ENCODE measurements at places on chromosomes 13 and 19.

DNA sequence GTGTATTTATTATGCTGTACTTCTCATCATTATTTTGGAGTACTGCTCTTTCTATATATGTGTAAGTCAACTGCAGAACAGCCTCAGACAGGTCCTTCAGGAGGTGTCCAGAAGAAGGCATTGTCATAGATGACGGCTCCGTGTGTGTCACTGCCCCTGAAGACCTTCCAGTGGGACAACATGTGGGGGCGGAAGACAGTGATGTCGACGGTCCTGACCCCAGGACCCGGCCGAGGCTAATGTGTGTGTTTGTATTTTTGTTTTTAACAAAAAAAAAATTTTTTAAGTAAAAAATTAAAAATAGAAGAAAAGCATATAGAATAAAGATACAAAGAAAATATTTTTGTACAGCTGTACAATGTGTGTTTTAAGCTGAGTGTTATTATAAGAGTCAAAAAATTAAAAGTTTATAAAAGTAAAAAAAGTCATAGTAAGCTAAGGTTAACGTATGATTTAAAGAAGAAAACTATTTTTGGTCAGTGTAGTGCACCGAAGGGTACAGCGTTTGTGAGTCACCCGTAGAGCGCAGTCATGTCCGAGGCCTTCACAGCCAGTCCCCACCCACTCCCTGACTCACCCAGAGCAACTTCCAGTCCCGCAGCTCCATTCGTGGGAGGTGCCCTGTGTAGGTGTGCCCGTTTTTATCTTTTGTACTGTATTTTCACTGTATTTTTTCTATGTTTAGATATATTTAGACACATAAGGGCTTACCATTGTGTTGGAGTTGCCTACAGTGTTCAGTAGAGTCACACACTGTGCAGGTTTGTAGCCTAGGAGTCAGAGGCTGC, 42.2 kb upstream of the SPACA7 start:
- DNase-seq, result no peak

- DNase-seq, result no peak
Measured at GRCh38 chr19:37928527-37929286, 21.7 kb downstream of the SIPA1L3 start.

DNA sequence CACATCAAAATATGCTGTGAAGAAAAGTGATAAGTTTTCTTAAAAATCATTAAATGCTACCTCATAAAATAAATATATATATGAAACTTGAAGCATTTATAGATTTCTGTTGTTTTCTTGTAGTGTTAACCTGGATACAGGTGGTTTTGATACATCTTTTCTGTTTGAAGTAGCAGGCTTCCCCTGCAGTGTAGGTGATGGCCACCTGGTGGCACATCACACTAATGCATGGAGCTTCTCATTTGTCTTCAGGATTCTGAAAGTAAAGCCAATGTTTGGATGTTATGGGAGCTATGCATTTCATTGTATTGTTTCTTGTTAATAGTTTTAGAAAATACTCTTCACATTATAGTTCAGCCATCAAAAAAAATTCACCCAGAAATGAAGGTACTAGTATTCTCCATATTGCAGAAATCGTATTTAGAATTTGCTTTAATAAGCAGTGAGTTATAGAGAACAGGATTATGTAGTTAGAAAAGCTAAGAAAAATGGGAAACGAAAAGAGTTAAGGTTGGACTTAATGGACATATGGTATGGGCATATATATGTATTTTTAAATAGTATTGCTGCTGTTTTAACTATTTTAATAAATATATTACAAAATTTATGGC, 18.7 kb downstream of the GPR180 start:
- no peak for DNase-seq

- no peak for DNase-seq
Measured at GRCh38 chr13:51846756-51847155, 1.8 kb upstream of the TMEM272 start.

GRCh38 chr19:35842666-35843272, 9.5 kb downstream of the NPHS1 start:
- DNase-seq, result no peak

- no peak for DNase-seq
Measured at GRCh38 chr19:29596885-29597525, 9.1 kb upstream of the POP4 start.

- DNase-seq, result no peak
Measured at GRCh38 chr13:46008631-46009030, 43.9 kb downstream of the ZC3H13 start.

DNA sequence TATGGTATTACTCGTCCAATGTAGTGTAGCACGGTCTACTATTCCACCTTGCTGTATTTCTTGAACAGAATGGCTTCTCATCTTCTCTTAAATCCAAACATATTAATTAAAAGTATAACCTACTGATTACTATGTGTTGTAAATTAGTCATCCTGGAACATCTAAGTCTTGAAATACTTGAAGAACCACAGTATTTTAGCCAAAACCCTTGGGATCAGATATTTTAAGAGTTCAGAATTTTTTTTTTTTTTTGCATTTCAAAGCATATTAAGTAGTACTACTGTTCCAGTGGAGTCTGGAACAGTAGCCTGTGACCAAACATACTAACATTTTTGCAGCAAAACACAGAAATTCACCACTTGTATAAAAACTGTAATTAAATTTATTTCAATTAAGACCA, 30.1 kb downstream of the ZC3H13 start:
- no peak for DNase-seq

DNA sequence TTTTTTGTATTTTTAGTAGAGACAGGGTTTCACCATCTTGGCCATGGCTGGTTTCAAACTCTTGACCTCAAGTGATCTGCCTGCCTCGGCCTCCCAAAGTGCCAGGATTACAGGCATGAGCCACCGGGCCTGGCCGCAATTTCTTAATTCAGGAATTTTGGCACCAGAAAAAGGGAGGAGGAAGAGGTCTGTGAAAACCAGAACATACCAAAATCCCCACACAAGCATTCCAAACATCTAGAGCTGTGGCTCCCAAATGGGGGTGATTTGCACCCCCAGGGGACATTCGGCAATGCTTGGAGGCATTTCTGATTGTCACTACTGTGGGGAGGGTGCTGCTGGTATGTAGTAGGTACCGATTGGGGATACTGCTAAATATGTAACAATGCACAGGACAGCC, 40.2 kb upstream of the ABCC4 start:
- no peak for DNase-seq

- DNase-seq, result no peak
Measured at GRCh38 chr19:609004-609346, 19.3 kb downstream of the HCN2 start.

GRCh38 chr13:102970542-102970941, 95.7 kb downstream of the SLC10A2 start:
- no peak for DNase-seq

- no peak for DNase-seq
Measured at GRCh38 chr19:52923778-52924593, 758 bp upstream of the ZNF888 start.

GRCh38 chr19:39264306-39265290, 3.6 kb upstream of the IFNL2 start:
- DNase-seq, result no peak

- DNase-seq, result no peak
Measured at GRCh38 chr19:29806098-29806866, 5.5 kb upstream of the CCNE1 start.

- no peak for DNase-seq
Measured at GRCh38 chr13:27182844-27183497, 11.4 kb upstream of the USP12 start.

GRCh38 chr19:18606281-18607225, at the start of gene CRLF1:
Gene CRLF1, minus strand, starts transcription at chr19:18606799. Its CDS starts 143 bp downstream, at chr19:18606656.
- no peak for DNase-seq

DNA sequence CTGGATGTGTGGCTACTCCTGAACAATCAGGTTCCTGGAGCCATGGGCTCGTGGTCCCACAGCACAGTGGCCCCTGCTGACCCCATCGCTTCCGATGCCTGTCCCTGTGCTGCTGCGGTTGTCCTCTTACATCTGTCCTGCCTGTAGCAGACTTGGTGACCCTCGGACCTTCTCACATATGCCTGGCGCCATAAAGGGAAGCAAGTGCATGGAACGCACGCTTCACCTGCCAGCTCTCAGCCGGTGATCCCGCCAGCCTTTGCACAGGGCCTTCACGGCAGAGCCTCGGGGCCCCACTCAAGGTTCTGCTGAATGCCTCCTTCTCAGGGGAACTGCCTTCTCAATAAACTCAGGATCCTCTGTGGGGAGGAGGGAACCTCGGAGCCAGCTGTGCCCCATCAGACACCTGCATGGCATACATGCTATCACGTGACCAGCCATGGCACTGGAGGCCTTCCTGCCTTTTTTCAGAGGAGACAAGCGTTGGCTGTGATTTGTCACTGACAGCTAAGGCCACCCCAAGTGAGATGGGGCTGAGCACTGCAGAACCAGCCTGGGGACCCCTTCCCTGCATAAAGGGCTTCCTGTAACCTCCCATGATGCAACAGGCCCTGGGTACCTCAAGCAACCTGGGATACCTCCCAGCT, 24.3 kb downstream of the PEPD start:
- DNase-seq, result no peak

- DNase-seq, result no peak
Measured at GRCh38 chr19:41920882-41921576, 7.2 kb downstream of the ERFL start.

- DNase-seq, result no peak
Measured at GRCh38 chr19:37909661-37910199, 2.7 kb downstream of the SIPA1L3 start.

DNA sequence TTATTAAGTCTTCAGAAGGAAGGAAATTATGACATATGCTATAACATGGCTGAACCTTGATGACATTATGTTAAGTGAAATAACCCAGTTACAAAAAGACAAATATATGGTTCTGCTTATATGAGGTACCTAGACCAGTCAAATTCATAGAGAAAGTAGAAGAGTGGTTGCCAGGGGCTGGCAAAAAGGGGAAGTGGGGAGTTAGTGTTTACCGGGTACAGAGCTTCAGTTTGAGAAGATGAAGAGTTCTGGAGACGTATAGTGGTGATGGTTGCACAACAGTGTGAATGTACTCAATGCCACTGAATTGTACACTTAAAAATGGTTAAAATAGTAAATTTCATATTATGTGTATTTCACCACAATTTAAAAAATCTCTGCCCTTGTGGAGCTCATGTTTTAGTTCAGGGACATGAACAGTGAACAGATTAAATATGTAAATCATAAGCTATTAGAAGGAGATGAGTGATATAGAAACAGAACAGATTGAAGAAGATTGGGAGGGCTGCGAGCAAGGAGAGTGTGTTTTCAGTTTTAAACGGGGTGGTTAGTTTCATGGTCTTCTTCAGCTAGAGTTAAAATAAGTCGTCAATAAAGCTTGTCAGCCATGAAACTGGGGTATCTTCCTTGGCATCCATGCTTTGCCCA, 355.2 kb downstream of the KCNRG start:
- no peak for DNase-seq

GRCh38 chr19:24140099-24140498, 53.1 kb downstream of the ZNF254 start:
- DNase-seq, result no peak

GRCh38 chr19:37855098-37855497, 51.3 kb downstream of the WDR87 start:
- no peak for DNase-seq

DNA sequence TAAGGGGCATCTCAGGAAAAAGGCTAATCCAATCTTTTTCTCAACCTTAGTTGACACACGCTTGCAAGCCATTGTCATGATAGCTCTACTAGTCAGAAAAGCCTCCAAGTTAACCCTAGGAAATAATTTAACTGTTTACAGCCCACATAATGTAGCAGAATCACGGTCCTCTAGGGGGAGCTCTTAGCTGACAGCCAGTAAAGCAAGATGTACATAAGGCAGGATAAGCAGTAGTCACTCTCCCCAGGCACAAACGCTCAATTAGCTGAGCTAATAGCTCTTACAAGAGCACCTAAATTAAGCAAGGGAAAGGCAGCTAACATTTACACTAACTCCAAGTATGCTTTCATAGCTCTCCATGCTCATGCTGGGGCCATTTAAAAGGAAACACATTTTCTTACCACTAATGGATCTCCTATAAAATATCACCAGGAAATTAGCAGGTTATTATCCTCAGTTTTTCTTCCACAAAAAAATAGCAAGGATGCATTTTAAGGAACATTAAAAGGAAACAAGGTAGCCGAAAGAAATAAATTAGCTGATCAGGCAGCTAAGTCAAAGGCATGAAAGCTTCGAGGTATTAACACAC, 33.7 kb upstream of the ZSCAN5A start:
- DNase-seq, result peak; percentile 13

DNA sequence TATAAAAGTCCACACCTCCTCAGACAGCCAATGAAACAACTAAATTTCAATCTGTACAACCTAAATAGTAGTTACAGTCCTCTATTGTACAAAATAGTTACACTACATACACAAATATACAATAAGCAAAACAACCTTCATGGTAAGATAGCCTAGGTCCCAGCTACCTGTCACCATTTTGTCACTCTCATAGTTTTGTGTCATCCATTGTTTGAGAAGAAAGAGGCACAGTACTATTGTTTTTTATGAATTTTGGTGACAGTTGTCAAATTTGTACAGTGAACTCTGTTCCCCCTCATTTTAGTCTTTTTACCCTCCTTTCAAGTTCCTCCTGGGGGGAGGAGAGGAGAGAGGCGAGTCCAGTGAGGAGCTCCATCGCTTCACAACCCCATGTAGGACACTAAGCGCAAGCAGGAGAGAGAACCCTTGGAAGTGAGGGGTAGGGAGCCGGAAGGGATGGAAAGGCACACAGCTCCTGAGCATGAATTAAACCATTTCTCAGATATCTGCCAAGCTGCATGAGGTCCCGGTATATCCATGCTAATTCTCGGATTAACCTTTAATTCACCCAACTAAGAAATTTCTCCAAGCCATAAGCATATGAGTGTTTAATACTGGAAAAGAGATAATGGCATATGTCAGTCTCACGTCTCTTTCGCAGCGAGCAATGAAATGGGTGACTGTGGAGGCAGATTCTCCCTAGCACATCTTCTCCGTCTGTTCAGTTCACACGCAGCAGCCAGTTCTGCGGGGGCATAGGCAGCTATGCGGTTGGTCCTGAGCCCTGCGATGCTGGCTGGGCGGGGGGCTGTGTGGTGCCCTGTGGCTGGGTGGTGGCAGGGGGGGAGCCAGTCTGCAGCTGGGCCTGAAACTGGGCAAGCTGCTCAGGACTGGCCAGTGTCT, 60.5 kb downstream of the SERP2 start:
- no peak for DNase-seq

GRCh38 chr19:49749055-49749716, 13.9 kb downstream of the TSKS start:
- no peak for DNase-seq

DNA sequence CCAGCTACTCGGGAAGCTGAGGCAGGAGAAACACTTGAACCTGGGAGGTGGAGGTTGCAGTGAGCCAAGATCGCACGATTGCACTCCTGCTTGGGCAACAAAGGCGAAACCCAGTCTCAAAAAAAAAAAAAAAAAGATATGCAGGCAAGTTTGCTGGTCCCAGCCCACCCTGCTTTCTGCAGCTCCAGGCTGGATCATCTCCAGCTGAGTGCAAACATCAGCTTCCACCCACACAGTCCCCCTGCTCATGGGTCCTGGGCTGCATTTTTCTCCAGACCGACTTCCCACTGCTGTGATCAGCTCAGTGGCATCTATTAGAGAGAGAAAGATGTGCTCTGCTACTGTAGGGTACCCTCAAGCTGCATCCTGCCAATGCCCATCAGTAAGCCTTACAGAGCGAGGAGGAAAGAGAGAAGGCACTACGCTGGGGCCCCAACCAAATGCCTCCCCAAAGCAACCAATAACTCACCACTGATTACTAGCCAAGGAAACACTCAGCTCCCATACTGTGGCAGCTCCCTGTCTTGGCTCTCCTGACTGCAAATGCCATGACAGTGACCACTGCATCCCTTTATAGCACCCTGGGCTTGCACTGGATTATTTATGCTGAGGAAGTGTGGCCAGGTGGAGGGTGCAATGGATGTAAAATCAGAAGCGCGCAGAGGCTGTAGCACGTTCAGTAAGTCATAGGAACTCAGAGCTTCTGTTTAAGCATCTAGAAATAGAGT, 170.9 kb upstream of the ZNF507 start:
- no peak for DNase-seq
